Activated naive CD4-positive, alpha-beta T cell treated with anti-CD3 and anti-CD28 coated beads, Interleukin-2, amount 50 U/mL, for 72 hours (primary cell): ENCODE measurements at places on chromosomes 6 and 20.

DNA sequence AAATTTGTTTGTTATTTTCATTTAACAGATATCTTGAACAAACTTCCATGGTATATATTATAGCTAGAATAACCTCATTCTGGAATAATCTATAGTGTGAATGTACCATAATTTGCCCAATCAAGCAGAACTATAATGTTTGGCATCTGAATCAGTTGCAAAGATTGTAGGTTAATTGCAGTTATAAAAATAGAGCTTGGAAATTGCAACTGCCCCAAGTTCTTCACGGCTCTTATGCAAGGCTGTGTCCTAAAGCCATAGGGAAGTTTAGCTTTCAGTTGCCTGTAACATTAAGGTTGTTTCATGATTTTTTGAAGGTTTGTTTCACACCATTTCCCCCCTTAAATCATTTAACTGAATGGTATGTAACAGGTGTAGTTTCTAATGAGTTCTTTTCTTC is 19.4 kb downstream of the NQO2 start:
- DNase-seq: no peak

DNA sequence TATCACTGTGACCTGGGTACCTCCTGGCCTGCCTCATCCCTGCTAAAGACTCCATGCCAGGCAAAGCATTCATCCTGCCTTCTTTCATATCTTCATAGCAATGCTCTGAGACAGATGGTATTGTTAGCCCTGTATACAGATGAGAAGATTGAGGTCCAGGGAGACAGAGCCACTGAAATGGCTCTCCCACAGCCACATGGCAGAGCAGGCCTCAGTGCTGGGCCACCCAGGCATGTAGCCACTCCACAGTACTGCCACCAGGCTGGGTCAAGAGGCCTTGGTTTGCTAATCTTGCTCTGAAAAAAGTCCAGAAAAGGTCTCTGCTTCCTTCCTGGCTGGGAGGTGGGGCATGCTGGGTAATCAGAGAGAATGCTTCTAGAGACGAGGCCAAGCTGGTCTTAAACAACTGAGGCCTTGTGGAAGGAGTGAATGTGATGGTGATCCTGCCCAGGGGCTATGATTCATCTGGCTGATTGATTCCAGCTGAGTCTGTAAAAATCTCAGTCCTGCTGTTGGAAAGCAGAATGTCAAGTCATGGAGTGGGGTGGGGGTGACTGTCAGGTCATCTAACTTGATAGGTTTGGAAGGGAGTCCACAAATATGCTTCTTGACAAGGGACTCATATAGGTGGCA is 29.8 kb downstream of the HM13 start:
- DNase-seq: no peak

GRCh38 chr20:41011551-41012067 is 17.0 kb upstream of the TOP1 start:
- DNase-seq: no peak

GRCh38 chr20:20864351-20865096 is 152.1 kb upstream of the RALGAPA2 start:
- no peak for DNase-seq

GRCh38 chr20:47225458-47225857 is 131.0 kb downstream of the ZMYND8 start:
- DNase-seq: no peak

DNA sequence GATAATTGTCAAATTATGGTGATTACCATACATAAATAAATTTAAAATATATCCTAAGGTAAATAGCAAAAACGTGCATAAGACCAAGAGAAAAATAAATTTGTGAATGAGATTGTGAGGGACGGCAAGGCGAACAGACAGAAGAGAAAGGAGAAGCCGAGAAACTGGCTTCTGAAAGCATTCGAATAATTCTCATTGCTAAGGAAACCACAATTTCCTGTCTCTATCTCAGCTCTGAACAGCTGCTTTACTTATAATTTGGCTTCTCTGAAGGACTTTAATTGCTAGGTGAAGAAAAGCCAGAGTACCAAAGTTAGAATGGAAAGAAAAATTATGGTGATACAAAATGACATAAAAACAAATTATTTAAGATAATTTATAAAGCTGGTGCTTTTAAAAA is 79.0 kb upstream of the RGS17 start:
- DNase-seq: no peak

DNA sequence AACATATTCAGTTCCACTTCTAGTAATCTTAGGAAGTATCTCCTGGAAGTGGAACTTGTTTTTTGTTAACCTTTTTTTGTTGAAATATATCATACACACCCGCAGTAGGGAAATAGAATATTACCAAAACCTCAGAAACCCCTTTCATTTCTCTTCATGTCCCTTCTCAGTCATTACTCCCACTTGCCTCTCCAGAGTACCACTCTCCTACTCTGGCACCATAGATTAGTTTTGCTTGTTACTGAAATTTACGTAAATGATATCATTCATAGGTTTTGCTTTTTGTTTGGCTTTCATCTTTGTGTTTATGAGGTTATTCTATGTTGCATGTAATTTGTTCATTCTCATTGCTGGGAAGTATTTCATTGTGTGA is 52.8 kb downstream of the ZFAND3 start:
- no peak for DNase-seq

DNA sequence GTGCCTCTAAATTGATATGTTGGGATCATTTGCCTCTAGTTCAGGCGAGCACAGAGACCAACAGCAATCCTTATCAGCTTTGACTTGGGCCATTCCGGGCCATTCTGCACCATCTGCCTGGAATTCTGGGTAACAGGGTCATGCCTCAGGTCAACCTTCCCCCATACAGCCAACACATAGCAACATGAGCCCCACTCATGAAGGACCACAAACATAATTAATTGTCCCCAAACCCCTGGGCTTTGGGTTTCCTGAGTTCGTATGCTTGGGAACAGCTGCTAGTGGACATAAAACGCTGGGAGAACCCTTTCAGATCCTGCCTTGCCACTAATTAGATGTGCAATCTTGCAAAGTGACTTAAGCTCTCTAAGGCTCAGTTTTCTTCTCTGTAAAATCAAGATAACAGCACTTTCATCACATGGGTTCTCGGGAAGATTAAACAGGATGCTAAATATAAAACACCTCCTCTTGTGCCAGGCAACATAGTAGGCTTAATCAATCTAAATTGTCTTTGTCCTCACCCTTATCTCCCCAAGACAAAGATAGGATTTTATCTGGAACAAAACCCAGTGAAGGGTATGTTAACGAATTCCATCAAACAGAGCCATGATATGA is 426.5 kb downstream of the CD83 start:
- no peak for DNase-seq

- no peak for DNase-seq
Measured at GRCh38 chr6:151498327-151498726, 4.5 kb downstream of the CCDC170 start.

GRCh38 chr6:155378724-155379123 is 64.4 kb upstream of the TFB1M start:
- DNase-seq: no peak

GRCh38 chr20:31842471-31843157 is 2.8 kb downstream of the FOXS1 start:
- no peak for DNase-seq

GRCh38 chr6:156808287-156808686 is 31.1 kb downstream of the ARID1B start:
- no peak for DNase-seq

GRCh38 chr6:134447883-134448387 is 130.0 kb upstream of the SGK1 start:
- no peak for DNase-seq

DNA sequence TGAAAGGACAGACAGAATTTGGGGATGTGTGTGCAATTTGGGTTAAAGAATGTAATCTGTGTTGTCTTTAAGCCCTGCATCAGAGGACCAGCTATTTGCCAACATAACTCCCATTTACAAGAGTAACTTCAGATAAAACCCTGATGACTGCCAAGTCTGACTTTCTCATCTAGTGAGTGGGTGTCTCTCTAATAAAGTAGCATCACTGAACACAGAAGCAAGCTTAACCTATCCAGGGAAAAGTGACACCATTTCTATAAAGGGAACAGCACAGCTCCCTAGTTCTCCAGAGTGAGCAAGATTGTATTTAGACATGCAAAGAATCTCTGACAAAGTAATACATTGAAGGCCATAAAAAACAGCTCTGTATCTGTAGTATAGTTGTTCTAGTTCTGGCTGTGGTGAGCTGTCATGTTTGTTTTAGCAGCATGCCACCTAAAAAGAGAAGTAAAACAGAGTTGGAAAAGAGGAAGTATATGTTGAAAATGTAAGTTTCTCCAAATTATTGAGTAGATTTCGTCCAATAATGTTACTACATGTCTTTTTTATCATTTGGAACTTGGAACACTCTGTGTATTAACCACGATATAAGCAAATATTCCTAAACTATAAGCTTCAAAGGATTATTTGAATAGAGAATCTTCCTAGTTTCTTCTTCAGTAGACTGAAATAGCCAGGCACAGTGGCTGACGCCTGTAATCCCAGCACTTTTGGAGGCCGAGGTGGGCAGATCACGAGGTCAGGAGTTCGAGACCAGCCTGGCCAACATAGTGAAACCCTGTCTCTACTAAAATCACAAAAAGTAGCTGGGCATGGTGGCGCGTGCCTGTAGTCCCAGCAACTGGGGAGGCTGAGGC is 8.8 kb upstream of the PIM1 start:
- no peak for DNase-seq

DNA sequence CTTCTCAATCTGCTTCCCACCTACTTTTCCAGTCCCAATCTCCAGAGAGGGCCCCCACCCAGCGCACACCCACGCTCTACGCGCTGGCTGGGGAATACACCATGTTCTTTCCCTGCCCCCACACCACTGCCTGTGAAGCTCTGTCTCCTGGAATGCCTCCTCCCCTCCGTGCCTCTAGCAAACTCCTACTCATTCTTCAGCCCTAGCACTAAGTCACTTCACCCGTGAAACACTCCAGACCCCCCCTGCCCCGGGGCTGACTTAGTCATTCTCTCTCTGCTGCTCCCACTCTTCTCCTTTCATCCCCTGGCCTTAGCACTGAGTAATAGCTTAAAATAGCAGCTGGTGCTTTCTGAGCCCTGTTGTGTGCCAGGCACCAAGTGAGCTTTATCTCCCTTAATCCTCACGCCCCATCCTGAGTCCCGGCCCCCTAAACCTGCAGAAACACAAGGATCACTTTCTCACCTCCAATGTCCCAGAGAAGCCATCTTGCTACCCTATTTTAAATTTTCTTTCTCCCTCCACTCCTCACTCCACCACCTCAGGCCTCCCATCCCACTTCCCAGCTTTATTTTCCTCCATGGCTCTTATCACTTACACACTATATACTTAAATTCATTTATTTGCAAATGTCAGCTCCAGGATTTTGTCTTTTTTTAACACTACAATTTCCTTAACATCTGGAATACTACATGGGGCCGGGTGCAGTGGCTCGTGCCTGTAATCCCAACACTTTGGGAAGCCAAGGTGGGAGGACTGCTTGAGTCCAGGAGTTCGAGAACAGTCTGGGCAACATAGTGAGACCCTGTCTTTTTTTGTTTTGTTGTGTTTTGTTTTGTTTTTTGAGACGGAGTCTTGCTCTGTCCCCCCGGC is 6.3 kb upstream of the PARD6B start:
- DNase-seq: peak; percentile 68

GRCh38 chr6:63923139-63923739 is 287.6 kb downstream of the PHF3 start:
- DNase-seq: no peak

- no peak for DNase-seq
Measured at GRCh38 chr6:46052479-46052878, 36.8 kb upstream of the CLIC5 start.

DNA sequence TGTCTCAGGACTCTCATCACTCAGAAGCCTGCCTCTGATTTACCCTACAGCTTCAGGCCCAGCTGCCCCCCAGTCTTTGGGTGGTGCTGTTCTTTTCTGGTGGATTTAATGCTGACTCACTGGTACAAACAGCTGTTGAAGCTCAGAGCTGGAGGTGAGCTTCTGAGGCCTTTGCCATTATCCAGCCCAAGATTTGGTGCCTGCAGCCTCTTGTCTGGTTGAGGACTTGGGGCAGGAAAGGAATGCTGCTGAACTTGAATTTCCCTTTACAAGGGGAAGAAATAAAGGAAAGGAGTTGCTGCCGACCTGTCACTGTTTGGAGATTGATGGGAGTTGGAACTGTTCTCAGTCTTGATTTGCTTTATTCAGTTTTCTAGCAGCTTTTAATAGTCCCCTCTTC is 19.8 kb downstream of the ABCF1 start:
- no peak for DNase-seq

GRCh38 chr20:40582531-40582930 is 106.5 kb downstream of the MAFB start:
- no peak for DNase-seq

DNA sequence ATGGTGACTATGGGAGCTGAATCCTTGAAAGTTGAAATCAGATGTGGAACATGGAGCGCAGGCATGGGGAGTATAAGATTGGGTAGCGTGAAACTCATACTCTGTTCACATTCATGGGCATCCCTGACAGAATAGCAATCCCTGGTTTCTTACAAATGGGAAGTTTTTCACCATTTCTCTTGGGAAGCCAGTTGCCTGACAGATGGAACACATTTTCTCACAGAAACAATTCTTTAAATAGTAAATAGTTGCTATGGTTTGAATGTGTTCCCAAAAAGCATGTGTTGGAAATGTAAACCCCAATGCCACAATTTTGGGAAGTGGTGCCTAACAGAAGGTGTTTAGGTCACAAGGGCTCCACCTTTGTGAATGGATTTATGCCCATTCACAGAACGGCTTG is 262.8 kb upstream of the HS3ST5 start:
- DNase-seq: no peak

DNA sequence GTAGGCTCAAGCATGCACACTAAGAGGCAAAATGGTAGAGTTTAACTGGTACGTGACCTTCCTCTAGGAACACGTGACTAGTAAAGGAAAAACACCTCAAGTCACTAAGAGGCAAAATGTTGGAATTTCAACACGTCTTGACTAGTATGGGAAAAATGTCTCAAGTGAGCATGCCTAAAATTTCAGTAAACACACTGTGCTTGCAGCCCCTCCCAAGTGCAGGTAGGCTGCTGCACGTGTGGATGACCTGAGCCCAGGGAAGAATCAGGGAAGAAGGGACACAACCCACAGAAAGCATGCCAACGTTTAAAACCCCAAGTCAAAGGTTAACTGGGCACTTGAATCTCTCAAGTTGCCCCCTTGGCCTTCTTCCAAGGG is 162.2 kb downstream of the TENT5A start:
- no peak for DNase-seq

- no peak for DNase-seq
Measured at GRCh38 chr6:121748850-121749249, 313.4 kb downstream of the GJA1 start.

DNA sequence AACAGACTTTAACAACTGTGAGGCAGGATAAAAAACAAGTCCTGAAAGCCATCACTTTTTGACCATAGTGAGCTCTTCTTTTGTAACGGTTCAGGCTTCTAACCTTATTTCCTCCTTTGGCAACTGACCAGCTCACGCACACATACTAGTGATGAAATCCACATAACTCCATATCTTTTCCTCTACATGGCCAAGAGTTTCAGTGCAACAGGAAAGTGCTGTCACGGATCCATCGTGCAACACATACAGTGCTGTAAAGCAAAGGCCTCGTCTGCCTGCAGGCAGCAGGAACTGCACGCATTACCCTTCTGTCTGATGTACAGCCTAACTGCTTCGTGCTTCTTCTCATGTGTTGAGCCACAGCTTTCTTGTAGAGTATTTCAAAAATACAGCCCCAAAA is 108.5 kb downstream of the EPM2A start:
- DNase-seq: no peak

GRCh38 chr20:62046431-62046830 is 19.2 kb downstream of the TAF4 start:
- no peak for DNase-seq
